Adrenal gland (tissue), 19 donors: ENCODE measurements at places on chromosomes 3 and 15. TPM values are rescaled to one million over a fixed set of nuclear protein-coding genes. Genes with fewer than 3 reads are reported as not detected.

DNA sequence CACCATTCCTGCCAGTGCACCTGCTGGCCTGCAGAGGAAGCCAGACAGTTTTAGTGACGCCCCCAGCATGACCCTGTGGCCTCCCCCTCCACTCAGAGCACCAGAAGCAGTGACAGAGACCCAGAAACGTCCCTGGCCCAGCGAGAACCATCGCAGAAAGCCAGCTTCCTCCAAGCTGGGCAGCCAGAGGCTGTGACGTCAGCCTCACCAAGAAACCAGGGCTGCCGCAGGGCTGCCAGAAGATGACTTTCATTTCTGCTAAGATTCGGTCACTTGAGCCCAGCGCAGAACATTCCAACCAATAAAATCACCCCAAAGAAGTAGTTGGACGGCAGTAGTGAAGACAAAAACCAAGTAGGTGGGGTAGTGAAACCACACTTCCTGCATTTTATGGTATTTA, 29.6 kb upstream of the RPL32 start:
- DNase-seq: peak; percentile 64
- no peak overlapping the region for H3K27ac ChIP-seq
- H3K4me1 ChIP-seq: peaks cover 2% of the 10 kb centered on the region
- H3K36me3 ChIP-seq: no peaks in the 10 kb centered on the region
- H3K27me3 ChIP-seq: no peaks in the 10 kb centered on the region

- no peak overlapping the region for H3K4me3 ChIP-seq
- no peaks in the 10 kb centered on the region for H3K27me3 ChIP-seq
- no peak overlapping the region for H3K27ac ChIP-seq
- H3K4me1 ChIP-seq: no peaks in the 10 kb centered on the region
Observed at GRCh38 chr3:17023006-17023664, 138.4 kb downstream of the PLCL2 start.

DNA sequence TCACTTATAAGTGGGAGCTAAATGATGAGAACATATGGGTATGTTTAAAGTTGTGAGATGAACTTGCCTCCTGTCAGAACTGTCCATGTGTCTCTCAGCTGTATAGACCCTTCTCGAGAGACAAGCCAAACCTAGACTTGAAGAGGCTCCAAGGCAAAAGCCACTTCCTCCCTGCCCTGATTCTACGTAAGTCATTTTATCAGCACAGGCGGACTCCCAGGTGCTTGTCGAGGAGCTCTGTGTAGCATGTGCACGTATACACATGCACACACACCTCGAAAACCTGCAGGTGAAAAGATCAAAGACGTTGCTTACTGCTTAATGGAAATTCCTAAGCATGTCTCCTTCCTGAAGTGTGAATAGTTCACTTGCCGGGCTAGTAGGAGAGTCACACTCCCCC, 5.6 kb upstream of the CLEC3B start:
- H3K27ac ChIP-seq: no peak overlapping the region
- no peak overlapping the region for H3K4me3 ChIP-seq
- no peak for DNase-seq
- no peaks in the 10 kb centered on the region for H3K36me3 ChIP-seq
- peaks cover 18% of the 10 kb centered on the region for H3K4me1 ChIP-seq
- no peaks in the 10 kb centered on the region for H3K27me3 ChIP-seq

The CPLX3 gene
- total RNA-seq: 1.1 TPM

DNA sequence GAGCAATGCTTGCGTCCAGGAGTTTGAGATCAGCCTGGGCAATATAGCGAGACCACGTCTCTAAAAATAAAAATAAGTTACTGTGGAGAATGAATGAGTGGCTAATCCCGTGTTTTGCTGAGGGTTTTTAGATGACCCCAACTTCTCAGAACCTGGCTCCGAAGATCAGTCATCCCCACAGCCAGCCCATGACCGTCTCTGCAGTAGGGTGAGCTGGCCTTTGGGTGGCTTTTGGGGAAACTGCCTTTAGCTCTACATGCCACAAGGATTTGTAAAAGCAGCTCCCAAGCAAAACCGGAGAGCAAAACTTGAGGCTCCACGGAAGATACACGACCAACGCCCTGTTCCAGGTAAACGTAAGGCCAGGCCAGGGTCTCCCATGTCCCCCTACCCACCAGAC, 39.2 kb upstream of the TFRC start:
- no peak for DNase-seq
- H3K4me3 ChIP-seq: no peak overlapping the region
- H3K4me1 ChIP-seq: no peaks in the 10 kb centered on the region

DNA sequence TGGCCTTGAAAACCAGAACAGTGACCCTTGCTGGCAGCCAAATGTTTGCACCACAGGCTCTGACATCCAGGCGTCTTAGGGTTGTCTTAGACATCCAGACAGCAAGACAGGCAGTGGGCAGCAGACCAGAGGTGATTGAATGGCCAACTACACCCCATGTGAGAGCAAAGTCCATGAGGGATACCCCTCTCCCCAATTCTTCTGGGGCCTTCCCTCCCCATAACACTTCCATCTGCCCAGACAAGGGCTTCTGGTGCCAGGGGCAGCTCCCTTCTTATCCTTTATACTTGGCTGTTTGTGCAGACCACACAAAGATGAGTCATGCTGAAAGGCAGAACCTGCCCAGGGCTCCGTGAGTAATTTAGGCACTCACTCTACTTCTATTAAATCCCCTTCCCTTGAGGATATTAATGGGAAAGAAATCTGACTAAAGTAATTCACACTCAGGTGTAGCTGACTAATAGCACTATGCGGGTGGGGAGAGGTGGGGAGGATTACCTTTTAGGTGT, 257.9 kb downstream of the UACA start:
- H3K4me3 ChIP-seq: no peak overlapping the region
- no peaks in the 10 kb centered on the region for H3K27me3 ChIP-seq
- H3K4me1 ChIP-seq: peaks cover 10% of the 10 kb centered on the region
- no peaks in the 10 kb centered on the region for H3K36me3 ChIP-seq

The CSPG4 gene
- 5.4 TPM for total RNA-seq

GRCh38 chr3:132660811-132661070, 612 bp downstream of the UBA5 start:
- H3K27ac ChIP-seq: peak overlapping the region; percentile 95
- no peak for DNase-seq

DNA sequence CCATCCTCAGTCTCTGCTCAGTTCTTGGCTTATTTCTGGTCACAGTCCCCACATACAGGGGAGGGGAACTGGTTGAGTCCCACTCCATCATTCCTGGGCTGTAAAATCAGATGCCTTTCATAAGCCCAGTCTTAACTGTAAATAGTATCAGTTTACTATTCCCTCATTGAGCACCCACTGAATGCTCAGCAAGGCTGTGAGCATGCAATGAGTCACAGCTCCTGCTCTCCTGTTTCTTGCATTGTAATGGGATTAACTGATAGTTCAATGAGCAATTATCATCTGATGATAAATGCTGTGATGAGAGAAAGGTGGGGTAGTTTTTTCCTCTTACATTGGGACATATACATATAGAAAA, 113.6 kb upstream of the TPM1 start:
- no peak overlapping the region for H3K4me3 ChIP-seq
- H3K27me3 ChIP-seq: no peaks in the 10 kb centered on the region
- H3K36me3 ChIP-seq: no peaks in the 10 kb centered on the region
- no peak for DNase-seq

DNA sequence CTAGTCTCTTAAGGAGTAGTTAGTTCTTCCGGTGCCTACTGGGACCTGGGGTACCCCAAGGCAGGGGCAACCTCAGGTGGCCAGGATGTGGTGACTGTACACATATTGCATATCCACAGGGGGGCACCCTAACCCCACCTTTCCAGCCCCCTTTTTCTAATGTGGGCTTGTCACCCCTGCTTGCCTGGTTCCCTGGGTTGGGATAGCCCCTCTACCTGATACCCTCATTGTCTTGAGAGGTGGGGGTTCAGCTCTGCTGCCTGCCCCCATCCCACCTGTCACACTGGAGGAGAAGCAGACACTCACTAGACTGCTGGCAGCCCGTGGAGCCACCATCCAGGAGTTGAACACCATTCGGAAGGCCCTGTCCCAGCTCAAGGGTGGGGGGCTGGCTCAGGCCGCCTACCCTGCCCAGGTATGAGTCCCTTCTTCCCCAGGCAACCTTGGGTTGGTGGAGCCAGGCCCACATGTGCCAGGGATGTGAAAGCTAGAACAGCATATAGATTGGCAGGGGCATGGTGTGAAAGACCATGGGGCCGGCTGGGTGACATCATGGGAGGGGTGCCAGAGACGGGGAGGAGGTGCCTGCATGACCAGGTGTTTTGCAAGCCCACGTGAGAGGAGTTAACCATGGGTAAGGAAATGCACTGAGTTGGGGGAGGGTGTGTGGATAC, 4.0 kb downstream of the GLYCTK start:
- no peaks in the 10 kb centered on the region for H3K36me3 ChIP-seq
- peaks cover 4% of the 10 kb centered on the region for H3K4me1 ChIP-seq
- H3K27ac ChIP-seq: no peak overlapping the region

The PLCB2 gene
- total RNA-seq: 24.9 TPM

DNA sequence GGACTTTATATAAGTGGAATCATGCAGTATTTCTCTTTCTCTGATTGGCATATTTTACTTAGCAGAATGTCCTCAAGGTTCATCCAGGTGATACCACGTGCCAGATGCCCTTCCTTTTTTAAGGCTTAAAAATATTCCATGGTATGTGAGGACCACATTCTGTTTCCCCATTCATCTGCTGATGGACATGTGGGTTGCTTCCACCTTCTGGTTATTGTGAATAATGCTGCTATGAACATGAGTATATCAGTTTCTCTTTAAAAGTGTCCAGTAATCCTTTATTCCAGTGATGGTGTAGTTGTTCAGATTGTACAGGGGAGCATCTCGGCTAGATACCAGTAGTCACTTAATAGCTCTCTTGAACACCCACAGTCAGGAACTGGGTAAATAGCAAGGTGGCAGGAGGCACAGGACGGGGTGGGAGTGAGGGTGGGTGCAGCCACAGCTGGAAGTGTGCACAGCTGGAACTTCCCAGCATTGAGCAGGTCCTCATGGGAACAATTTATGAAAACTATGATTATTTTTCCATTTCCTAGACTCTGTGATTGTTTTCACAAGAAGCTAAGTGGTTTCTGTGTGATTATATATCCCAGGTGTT, 50.3 kb upstream of the ATG7 start:
- no peaks in the 10 kb centered on the region for H3K36me3 ChIP-seq
- no peak overlapping the region for H3K4me3 ChIP-seq
- DNase-seq: no peak
